Stimulated activated CD4-positive, alpha-beta T cell treated with anti-CD3 and anti-CD28 coated beads, Interleukin-4, amount 100 ng/mL, for 4 hours (primary cell): ENCODE measurements at places on chromosomes 12 and 14.

DNA sequence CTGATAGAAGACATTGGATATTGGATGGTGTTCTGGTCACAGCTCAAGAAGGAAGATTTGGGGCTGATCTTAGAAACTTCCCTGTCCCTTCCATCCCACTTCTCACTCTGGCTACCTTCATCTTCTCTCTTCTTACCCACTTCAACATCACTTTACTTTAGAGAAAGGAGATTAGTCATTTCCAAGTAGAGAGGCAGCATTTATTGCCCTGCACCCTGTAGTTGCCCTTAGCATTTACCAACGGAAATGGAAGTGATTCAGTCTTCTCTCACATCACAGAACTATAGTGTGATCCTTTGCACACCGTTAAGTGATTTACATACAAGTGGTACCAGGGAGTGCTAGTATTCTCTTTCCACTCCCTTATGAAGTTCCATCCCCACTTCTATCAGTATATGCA, 52.4 kb downstream of the PHLDA1 start:
- DNase-seq = no peak

- no peak for DNase-seq
Observed at GRCh38 chr14:49924852-49925251, 32.0 kb downstream of the ARF6 start.

DNA sequence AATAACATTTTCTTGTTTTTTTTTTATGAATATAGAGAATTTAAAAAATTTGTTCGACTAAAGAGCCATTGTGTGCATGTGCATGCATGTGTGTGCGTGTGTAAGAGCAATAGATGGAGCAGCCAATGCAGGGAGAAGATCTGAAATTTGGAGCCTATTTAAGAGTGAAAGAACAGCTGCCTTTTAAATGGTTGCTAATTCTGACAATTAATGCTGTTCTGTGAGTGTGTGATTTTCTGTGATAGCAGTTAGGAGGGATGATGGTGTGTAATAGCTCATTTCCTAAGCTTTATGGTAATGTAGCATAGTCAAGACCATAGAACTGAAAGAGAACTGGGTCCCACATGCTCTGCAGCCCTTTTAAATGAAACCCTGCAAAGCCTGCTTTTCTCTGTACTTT, 137.9 kb downstream of the NRXN3 start:
- no peak for DNase-seq

DNA sequence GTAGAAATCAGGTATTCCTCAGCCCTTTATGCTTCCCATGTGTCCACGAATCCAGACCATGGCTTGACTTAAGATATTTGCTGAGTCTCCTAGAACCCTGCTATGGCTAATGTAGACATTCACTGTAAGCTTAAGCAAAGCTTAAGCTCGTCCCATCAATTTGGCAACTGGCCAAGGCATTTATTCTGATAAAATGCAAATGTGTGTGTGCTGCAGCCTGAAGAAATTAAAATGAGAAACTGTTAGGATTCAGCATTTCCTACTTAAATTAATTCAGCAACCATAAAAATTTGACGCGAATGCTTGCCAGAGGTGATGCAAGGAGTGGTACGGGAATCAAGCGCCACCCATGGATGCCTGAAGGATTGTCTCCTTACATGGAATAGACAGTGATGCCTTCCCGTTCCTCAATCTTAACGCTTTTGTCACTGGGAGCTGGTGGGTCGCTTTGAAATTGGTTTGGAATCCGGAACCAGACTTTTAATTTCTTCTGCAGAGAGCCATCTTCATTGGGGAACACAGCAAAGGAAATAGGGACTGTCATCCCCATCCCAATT, 13.2 kb downstream of the HEBP1 start:
- DNase-seq = no peak

DNA sequence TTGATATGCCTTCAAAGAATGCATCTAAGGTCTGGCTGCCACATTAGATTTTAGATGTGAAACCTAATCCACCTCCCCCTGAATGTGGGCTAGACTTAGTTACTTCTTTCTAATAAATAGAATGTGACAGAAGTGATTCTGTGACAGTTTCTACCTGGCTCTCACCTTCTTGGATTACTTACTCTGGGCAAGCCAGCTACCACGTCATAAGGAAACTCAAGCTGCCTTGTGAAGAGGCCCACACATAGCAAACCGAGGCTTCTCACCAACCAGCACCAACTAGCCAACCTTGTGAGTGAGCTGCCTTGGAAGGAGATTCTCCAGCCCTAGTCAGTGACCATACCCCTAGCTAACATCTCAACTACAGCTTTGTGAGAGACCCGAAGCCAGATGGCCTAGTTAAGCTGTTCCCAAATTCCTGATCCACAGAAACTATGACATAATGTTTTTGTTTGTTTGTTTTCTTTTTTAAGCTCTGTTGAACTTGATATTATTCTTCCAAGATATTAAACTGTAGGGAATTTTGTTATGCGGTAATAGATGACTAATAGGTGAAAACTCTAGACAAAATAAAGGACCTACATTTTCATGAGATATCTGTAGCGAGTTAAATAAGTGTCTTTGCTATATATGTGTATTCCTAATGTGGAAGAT, 6.2 kb downstream of the GPR19 start:
- no peak for DNase-seq

GRCh38 chr12:25932971-25933370, 25.5 kb upstream of the RASSF8 start:
- no peak for DNase-seq

DNA sequence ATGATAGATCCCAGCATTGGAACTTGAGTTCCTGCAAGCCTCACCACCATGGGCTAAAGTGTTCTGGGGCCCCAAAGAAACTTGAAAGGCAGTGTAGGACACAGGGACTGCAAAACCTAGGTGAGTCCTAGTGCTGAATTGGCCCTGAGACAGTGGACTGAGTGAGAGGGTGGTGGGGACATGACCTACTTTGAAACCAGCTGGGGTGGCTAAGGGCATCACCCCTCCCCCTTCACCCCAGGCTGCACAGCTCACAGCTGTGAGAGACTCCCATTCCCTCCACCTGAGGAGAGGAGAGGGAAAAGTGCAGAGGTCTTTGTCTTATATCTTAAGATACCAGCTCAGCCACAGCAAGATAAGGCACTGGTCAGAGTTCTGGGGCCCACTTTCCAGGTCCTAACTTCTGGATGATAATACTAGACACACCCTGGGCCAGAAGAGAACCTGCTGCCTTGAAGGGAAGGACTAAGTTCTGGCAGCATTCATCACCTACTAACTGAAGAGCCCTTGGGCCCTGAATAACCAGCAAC, 62.5 kb downstream of the MAPKAPK5 start:
- no peak for DNase-seq

DNA sequence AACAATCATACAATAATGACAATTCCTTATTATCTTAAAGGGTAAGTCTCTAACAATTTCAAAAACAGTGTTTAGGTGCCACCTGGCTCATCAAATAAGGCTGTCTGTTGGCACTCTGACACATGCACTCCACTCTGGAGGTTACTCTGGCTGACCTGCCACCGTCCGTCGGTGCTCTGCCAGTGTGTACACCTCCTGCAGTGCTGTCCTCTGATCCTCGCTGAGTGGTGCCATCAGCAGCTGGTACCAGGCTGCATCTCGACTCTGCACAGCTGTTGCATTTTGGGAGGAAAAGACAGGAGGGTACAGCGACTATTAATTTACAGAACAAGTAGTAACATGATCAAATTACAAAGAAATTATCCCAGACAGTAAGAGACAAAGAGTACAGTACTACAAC, 63.9 kb downstream of the IPO8 start:
- no peak for DNase-seq

- no peak for DNase-seq
Observed at GRCh38 chr14:22656945-22657731, 13.0 kb upstream of the OR6J1 start.

DNA sequence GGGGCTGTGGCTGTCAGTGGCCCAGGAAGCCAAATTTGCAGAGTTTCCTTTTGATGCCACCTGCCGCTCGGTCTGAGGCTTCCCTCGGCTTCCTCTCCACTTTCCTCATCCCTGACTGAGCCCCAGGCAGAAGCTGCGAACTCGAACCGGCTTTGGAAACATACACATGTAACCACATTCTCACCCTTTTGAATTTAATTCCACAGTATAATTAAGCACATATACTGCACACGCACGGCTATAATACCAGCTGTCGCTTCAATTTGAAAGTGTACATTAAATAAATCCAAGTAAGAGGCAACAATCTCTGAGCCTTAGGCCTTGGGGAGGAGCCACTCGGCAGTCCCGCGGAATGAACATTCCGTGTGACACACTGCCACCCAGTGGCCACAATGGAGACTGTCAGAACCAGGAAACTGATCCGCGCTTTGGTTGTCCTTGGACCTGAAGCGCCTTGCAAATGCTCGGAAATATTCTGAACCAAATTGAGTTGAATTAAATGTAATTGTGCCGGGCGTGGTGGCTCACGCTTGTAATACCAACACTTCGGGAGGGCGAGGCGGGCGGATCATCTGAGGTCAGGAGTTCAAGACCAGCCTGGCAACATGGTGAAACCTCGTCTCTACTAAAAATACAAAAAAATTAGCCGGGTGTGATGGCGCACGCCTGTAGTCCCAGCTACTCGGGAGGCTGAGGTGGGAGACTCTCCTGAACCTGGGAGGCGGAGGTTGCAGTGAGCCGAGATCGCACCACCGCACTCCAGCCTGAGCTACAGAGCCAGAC, 117.9 kb upstream of the TMPO start:
- peak; percentile 77 for DNase-seq

DNA sequence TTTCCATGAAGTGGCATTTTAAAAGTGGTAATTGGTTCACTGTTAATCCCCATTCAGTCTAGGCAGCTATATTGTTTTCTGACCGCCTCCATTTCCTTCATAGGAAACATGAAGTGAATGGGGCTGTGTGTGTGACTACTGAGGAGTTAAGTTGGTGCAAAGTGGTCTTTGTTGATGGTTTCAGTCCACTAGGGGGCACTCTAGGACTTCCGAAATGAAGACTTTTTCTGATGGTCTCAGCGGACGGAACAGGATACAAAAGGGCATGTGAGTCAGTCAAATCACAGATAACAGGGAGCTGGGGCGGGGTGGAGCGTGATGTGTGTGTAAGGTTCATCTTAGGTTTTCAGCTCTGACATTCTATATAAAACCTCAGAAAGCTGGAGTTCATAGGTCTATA, 240.1 kb upstream of the OR4E1 start:
- DNase-seq = peak; percentile 52

- DNase-seq = no peak
Observed at GRCh38 chr14:92035890-92036289, 4.0 kb downstream of the TRIP11 start.

GRCh38 chr12:123907726-123908476, 64.7 kb downstream of the CCDC92 start:
- DNase-seq = no peak

GRCh38 chr12:114936148-114937079, 252.4 kb upstream of the TBX3 start:
- DNase-seq = no peak

DNA sequence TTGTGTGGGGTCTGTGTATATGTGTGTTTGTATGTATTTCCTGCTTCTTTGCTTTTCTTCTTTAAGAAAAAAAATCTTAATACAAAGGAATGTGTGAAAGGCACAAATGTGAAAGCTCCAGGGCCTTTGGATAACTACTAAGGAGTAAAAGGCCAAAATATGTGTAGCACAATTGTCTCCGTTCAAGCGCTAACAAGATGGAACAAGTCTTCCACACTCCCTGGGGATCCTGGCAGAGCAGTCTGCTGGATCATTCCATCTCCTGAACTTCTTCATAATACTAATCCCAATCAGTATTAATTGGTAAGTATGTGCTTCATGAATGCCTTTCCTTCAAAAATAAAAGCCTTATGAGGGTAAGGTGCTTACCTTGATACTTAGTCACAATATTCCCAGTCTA, 462.5 kb upstream of the TBX3 start:
- no peak for DNase-seq

- DNase-seq = no peak
Observed at GRCh38 chr12:30019366-30020140, 235.8 kb upstream of the TMTC1 start.

DNA sequence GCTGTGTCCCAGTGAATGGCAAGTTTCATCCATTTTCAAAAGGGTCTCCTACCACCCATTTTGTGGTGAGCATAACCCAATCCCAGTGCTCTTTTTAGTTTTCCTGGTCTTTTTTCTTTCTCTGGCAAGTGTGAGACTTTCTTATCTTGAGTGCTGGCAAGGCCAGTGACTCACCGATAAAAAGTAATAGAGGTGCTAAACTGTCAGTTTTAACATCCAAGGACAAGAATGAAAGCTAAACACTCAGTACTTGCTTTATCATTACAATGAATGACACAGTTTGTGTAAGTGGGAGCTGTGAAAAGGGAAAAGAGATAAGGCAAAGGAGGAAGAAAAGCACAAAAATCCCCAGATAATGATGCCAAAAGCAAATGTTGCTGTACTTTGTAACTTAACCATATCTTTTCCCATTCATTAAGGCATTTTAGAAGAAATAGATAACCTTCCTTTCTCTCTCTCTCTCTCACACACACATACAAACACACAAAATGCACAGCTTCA, 4.9 kb upstream of the LRIG3 start:
- no peak for DNase-seq

DNA sequence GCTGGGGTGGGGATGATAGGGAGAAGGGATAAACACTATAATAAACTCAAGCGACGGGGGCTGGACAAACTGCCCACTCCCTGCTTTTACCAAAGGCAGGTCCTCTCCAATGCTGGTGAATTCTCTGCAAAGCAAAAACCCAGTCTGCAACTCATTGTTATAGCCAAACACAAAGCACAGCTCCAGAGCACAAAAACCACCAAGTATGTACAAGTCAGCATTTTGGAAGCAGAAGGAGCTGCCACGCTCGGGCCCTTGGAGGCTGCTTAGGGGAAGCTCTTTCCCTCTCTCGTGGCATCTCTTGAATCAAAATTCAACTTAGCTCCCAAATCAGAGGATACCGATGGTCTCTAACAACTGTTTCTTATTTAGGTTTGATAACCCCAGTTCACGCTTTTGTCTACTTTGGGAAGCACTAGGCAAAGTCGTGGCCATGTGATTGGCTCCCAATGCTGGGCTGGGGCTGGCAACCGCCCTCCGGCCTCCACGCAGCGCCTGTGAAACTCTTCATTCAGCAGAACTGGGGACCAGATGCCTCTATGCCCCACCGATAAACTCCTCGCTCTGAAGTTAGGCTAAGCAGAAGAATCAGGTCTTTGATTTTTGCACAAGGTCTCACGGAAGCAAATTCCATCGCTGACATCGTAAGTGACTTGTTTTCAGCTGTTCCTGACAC, 158.5 kb upstream of the FOXN3 start:
- no peak for DNase-seq
